Gastroesophageal sphincter (tissue), 4 donors: ENCODE measurements at places on chromosomes 2 and 18. TPM values are rescaled to one million over a fixed set of nuclear protein-coding genes. Genes with fewer than 3 reads are reported as not detected.

Gene SULT1C2
- 1.1 TPM for total RNA-seq

DNA sequence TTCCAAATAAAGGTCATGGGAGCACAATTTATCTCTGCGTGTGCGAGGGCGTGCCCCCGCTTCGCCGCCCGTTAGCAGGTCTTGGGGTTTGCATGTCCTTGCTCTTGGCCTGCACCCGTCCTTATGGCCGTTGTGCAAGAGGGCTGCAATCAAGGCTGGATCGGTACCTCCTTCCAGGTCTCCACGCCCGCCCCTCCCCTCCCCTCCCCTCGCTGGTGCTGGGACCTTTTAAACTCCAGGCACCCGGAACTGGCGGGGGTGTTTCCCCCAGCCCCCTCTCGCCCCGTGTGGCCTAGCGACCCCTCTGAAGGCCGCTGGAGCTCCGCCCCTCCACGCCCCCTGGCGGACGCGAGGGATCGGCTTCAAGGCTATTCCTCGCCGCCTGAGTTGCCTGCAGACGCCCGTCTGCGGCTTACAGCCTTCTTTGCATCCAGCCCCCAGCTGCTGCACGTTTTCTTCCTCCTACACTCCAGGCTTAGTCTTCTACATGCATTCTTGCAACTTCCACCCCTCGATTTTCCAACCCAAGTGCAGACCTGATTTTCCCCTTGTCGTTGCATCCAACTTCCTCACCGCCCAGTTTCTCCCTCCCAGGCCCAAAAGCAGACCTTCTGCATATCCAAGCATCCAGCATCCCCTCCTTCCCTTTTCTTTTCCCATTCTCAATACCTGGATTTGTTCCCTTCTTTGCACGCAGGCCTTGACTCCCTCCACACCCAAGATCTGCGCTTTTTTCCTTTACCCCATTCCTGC lies 577 bp downstream of the IDH1 start:
- H3K27ac ChIP-seq, result peak overlapping the region; percentile 29
- no peaks in the 10 kb centered on the region for H3K27me3 ChIP-seq
- H3K4me1 ChIP-seq, result peaks cover 40% of the 10 kb centered on the region
- H3K4me3 ChIP-seq, result peak overlapping the region; percentile 65
- peaks cover 3% of the 10 kb centered on the region for H3K36me3 ChIP-seq

- H3K27me3 ChIP-seq, result no peaks in the 10 kb centered on the region
- H3K4me3 ChIP-seq, result no peak overlapping the region
- H3K27ac ChIP-seq, result no peak overlapping the region
Observed at GRCh38 chr2:169272010-169272409, 90.3 kb downstream of the LRP2 start.

- H3K4me1 ChIP-seq, result no peaks in the 10 kb centered on the region
- no peak overlapping the region for H3K27ac ChIP-seq
- ATAC-seq, result no peak
- H3K27me3 ChIP-seq, result no peaks in the 10 kb centered on the region
- no peak overlapping the region for H3K4me3 ChIP-seq
- H3K36me3 ChIP-seq, result no peaks in the 10 kb centered on the region
Observed at GRCh38 chr18:76874642-76875389, 52.5 kb downstream of the ZNF236 start.

DNA sequence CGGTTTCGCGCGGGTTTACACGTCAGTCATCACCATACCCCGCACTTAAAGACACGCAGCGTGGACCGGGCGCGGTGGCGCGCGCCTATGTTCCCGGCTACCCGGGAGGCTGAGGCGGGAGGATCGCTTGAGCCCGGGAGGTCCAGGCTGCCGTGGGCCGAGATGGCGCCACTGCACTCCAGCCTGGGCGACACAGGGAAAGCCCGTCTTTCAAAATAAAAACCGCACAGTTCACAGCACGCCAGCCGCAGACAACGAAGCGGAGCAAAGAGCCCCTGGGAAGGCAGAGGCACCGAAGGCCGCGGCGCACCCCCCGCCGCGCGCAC lies 328 bp downstream of the DTYMK start:
- peak overlapping the region; percentile 97 for H3K27ac ChIP-seq
- no peaks in the 10 kb centered on the region for H3K36me3 ChIP-seq
- ATAC-seq, result peak; percentile 1
- no peaks in the 10 kb centered on the region for H3K27me3 ChIP-seq
- peak overlapping the region; percentile 93 for H3K4me3 ChIP-seq
- H3K4me1 ChIP-seq, result peaks cover 49% of the 10 kb centered on the region

GRCh38 chr2:176496761-176497160 lies 227.5 kb downstream of the MTX2 start:
- no peaks in the 10 kb centered on the region for H3K36me3 ChIP-seq
- no peak overlapping the region for H3K4me3 ChIP-seq
- H3K27me3 ChIP-seq, result no peaks in the 10 kb centered on the region
- H3K27ac ChIP-seq, result no peak overlapping the region
